ENCODE measurements at places on chromosomes 5 and 9.

GRCh38 chr5:128349044-128349858 lies 188.8 kb downstream of the FBN2 start:
- no peak for DNase-seq

DNA sequence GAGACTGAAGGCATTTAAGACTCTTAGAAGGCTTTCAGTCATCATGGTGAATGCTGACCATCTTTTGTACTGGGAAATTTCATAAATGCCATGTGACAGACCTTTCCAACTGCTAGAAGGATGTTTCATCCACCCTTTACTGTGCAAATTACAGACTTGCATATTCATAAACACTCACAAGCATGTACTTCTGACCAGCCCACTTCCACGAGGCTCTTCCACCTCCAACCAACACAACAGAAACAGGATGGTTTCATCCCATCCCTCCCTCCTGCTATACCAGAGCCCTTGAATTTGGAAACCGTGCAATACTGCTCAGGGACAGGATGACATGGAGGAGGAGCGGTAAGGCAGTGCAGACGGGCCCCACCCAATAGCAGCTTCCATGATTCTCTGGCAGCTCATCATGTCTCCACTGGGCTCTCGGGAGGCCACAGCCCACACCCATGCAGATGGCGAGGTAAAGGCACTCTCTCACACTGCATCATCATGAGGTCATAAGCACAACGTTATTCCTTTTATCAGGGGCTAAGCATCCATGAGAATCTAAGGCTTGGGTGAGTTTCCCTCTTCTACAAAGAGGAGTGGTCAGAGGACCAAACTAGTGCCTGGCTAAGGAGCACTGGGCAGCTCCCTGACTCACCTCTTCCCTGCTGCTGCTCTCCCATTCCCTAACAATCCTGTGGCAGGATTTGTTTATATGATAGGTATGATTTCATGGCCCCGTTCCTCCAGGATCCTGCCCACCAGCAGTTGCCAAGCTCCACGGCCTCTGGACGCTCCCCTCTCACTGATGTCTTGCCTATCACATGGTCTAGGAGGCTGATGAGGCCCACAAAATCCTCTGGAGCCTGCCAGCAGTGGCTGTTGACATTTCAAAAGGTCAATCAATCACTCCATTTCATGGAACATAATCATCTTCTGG lies 94.4 kb upstream of the FSTL4 start:
- no peak for DNase-seq

- no peak for DNase-seq
These were observed 228.9 kb upstream of the MVB12B start for GRCh38 chr9:126097679-126098078.

- DNase-seq = no peak
These were observed 25.2 kb downstream of the TMEM252 start for GRCh38 chr9:68515326-68516017.

DNA sequence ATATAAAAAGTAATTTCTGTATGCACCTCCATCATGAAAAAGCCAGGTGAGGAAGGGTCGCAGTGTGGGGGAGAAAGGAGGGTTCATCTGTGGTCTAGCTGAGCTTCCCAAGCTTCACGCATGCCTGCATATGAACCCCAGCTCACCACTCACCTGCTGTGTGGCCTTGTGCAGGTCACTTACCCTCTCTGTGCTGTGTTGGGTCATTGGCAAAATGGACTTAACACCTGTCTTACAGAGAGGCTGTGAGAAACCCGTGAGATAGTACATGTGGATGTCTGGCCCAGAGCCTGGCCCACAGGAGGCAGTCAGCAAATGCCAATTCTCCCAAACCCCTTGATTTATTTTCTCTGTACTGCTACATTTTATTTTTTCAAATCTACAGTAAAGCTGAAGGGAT lies 88.9 kb downstream of the GABBR2 start:
- no peak for DNase-seq

GRCh38 chr5:102718819-102719218 lies 36.3 kb upstream of the PAM start:
- DNase-seq = no peak

GRCh38 chr9:120947222-120947621 lies 20.6 kb upstream of the TRAF1 start:
- no peak for DNase-seq

- DNase-seq = no peak
These were observed 37.8 kb upstream of the NXNL2 start for GRCh38 chr9:88497224-88497623.
